ENCODE measurements at places on chromosomes 6 and 20. TPM values are rescaled to one million over a fixed set of nuclear protein-coding genes. Genes with fewer than 3 reads are reported as not detected.

The C20orf141 gene
- total RNA-seq, result not detected

The OR2J3 gene
- total RNA-seq, result not detected

The SLC26A8 gene
- not detected for total RNA-seq

The TBXT gene
- total RNA-seq, result not detected

The DEFB132 gene
- 0.10 TPM for total RNA-seq

The TAP2 gene
- 93.6 TPM for total RNA-seq

The CEP162 gene
- 5.3 TPM for total RNA-seq

The CTCFL gene
- total RNA-seq, result 0.05 TPM

The CLPSL2 gene
- 0.57 TPM for total RNA-seq

- DNase-seq, result no peak
These were observed 5.7 kb upstream of the ZNF217 start for GRCh38 chr20:53599378-53599777.

DNA sequence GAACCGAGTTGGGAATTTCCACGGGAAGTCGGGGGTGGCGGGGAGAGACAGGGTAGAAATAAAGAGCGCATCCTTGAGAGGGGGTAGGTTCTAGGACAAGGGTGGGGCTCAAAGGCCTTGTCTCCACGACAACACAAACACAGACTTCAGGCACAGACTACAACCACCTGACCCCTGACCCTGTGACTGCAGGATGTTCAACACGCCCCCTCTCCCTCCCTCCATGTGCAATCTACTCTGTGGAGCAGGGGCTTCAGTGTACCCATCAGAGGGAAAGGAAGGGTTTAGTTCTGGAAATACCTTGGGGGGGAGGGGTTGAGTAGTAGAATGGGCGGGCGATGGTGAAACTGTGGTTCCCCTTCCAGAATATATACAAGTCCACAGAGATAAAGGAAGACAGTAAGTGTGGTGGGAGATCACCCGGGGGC, 651 bp upstream of the TAPBP start:
- DNase-seq, result no peak

DNA sequence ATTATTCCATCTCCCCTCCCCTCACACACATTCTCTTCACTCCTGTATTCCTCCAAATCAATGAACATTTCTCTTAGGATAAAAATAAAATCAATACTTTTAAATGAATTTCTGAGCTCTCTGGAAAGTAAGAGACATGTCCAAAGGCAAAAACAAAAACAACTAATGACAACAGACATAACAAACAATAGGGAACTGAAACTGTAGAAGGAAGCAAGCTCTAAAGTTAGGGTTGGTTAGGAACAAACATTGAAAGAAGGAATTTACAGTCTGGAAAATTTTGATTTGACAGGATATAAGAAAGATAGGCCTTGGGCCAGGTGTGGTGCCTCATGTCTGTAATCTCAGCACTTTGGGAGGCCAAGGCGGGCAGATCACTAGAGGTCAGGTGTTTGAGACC, 17.5 kb upstream of the MYCT1 start:
- no peak for DNase-seq

- no peak for DNase-seq
These were observed 127.0 kb upstream of the EDN1 start for GRCh38 chr6:12163149-12163548.

DNA sequence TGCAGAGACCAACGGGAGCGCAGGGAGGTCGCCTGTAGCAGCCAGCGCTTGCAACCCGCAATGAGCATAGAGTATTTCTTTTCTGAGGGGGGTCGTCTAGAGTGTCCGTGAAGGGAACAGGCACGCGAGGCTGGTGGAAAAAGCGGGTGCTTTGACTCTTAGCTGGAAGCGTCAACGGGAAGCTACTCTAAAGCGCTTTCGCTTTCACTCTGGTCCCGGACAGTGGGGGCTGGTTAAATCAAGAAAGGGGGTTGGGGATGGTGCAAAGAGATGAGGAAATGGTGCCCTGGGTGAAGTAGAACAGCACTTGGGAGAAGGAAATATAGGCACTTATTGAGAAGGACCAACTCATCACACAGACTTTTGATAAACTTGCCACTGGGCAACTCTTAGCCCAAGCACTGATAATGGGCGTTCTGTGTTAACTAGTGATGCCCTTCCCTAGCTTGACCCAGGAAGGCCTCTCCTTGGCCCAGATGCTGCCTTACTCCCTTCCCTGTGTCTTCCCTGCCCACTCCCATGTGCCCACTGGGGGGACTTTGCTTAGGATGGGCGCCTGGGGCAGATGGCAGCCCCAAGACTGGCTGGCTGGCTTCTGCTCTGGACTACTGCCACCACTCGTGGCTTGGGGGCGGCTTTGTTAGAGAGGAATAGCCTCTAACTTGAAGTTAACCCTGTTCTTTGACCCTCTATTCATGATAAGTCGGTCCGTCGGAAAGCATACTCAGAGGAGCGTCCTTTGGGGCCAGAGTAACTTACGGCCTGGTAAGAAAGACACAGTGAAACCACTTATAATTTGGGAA, 585 bp downstream of the PSMB9 start:
- DNase-seq, result no peak

- DNase-seq, result no peak
These were observed 8.9 kb upstream of the RBCK1 start for GRCh38 chr20:399182-399707.

DNA sequence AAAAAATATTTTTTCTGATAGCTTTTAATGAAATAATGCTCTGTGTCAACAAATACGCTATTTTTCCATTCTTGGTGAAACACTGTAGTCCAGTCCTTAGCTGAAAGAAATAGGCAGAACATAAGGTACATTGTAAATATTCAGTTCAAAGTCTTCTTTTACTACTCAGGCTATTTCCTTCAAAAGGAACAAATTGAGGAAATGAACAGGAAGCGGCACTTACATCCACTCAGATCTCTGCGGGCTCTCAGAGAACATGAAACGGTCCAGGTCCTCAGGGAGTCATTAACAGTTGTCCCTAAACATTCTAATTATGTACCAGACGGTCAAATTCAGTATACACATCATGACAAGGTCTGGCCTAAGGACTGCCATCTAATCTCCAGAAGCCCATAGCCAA, 212.6 kb downstream of the KIF16B start:
- DNase-seq, result no peak

DNA sequence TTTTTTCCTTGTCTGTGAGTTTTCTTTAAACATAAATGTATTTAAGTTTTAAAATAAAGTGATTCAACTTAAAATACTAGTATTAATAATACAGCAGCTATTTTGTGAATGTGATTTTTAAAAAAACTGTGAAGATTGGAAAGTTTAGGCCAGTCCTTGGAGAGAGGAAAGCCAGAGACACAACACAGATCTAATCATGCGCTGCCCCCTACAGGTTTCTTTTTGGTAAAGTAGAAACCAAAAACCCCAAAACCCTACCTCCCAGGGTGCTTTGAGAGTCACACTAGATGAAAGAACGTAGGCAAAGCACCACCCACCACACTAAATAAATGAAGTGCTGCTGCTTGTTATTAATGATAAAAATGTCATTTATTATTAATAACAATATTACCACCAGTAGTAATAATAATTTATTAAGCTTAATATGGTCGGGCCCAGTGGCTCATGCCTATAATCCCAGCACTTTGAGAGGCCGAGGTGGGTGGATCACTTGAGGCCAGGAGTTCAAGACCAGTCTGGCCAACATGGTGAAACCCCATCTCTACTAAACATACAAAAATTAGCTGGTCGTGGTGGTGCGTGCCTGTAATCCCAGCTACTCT, 33.7 kb downstream of the SLC9A8 start:
- DNase-seq, result peak; percentile 35

DNA sequence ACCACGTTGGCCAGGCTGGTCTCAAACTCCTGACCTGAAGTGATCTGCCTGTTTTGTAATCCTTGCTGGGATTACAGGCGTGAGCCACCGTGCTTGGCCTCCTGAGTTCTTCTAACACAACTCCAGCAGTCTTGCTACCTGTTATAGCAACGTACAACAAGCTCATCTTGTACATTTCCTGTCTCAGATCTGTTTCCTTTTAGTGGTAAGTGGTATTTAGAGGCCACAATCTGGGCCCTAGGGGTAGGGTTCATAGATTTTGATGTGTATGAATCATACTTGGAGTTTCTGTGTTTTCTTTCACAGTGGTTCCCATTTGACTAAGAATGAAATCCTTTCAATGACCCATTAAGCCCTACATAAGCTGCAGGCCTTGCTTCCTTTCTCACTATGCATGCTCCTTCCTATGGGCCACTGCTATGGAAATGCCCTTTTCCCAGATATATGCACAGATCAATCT, 27.1 kb upstream of the SYNCRIP start:
- no peak for DNase-seq

- DNase-seq, result no peak
These were observed 46.9 kb downstream of the PDE10A start for GRCh38 chr6:165616116-165616515.

DNA sequence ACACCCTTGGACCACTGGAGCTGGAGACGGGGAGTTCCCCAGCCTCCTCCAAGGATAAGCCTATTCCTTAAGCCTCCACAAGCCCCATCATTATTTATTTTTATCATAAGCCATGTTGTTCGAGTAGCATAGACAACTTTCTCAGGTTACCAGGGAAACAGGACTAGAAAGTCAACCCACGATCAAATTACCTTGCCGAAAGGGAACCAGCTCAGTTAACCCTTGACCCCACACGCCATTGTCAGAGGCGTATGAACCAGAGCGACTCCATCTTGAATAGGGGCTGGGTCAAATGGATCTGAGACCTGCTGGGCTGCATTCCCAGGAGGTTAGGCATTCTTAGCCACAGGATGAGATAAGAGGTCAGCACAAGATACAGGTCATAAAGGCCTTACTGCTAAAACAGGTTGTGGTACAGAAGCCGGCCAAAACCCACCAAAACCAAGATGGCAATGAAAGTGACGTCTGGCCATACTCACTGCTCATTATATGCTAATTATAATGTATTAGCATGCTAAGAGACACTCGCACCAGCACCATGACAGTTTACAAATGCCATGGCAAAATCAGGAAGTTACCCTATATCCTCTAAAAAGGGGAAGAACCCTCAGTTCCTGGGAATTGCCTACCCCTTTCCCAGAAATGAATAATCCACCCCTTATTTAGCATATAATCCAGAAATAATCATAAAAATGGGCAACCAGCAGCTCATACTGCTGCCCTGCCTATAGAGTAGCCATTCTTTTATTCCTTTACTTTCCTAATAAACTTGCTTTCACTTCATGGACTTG, 22.4 kb downstream of the SYNJ2 start:
- no peak for DNase-seq

DNA sequence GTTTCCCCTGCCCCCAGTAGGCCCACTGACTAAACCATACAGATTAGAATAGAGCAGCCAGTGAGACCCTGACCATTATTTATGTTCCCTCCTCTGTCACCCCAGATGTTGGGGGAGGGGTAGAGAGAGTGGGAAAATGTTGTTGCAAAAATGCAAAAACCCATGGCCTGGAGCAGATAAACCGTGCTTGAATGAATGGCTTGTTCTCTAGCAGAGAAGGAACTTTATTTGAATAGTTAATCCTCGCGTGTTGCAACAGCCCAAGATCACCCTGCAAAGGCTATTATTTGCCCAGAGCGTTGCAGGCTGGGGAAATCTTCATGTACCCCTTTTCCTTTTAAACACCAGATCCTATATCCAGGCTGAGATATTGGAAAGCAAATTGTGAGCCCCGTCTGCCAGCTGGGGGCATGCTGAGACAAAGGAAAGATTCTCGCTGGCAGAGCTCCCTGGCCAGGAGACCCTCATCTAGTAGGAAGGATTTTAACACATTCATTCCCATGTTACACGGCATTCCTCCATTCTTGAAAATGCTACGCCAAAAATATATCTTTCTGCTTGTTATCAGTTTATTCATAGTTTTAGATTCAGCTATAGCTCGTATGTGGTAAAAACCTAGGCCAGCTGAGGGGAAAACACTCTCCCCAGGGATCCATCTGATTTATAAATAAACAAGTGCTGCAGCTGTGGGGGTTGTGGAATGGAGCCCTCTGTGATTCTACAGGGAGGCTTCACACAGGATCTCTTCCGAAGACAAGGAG, 53.0 kb downstream of the LINC00237 start:
- no peak for DNase-seq

- no peak for DNase-seq
These were observed 54.8 kb upstream of the BMP6 start for GRCh38 chr6:7671076-7671475.

DNA sequence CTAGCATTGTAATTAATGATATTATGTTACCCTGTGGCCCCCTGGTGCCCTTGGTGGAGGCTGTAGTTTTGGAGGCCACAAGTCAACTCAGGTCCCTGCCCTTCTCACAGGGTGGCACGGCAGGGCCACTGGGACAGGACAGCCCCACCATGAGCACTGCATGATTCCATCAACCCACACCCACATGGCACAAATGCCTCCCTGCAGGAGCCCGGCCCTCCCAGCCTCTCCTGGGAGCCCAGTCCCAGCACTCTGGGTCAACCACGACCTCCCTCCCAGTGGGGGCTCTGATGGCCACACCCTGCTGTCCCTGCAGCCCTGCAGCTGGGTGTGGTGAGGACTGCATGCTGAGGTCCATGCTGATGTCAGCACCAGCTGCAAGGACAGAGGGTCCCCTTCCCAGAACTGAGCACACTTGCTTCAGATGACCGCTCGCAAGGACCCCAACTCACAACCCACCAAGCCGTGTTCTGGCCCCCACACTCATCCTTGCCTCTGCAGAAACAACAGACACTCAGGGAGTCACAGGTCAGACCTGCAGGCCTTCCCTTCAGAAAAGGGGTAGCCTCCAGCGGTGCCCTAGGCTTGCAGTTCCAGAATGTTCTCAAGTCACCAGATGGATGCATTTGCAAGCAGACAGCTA, 15.7 kb upstream of the CST7 start:
- no peak for DNase-seq

Measured in Panc1 (cell line).